Stimulated activated naive CD8-positive, alpha-beta T cell treated with anti-CD3 and anti-CD28 coated beads, Interleukin-15, Interleukin-2, amounts not matched to agents 100 U/mL and 50 U/mL, for 24 hours (primary cell): ENCODE measurements at places on chromosomes 12 and 14.

GRCh38 chr14:102610968-102611811, 18.7 kb downstream of the RCOR1 start:
- no peak for DNase-seq

DNA sequence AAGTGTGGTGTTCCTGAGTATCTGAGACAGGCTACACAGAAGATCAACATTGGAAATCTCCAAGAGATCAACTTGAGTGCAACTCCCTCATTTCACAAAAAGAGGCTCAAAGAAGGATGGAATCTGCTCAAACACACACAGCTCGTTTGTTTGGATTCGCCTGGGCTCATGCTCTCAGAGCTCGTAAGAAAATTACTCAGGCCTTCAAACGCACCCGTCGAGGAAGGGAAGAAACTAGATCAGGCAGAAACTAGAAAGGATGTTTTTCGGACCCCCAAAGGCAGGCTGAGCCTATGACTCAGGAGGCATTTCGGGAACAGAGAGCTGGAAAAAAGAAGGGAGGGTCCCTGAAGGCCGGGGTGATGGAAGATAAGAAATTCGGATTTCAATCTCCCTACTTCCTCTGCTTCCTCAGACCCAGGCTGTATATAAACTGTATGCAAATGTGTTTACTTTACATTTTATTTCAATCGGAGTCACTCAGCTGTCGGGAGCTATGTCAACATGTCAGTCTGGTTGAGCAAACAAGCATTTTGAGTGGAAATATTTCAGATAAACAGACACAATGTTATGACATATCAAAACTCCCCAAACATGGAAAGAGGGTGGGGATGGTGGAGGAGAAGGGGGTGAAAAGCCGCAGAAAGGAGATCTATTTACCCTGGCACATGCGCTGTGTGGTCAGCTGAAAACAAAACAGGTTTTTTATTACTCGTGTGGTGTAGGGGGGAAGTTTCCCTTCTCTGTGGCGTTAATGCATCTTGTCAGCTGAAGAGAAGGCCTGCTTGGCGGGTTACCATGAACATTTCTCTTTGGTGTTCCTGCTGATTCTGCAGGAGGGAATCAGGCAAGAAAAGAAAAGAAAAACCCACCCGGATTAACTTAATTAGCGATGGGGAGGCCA, 129.1 kb upstream of the TBX3 start:
- DNase-seq, result no peak

DNA sequence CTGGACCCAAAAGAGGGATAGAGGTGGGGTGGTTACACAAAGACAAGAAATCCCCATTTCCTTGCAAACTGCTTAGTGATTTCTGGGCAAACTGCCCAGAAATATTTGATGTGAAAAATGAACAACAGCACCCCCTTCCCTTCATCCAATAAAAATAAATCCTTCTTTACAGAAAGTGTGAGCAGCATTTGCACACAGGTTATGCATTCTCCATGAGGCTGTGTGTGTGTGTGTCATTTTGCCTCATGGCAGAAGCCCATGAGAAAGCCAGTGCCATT, 17.2 kb upstream of the NRXN3 start:
- DNase-seq, result no peak

DNA sequence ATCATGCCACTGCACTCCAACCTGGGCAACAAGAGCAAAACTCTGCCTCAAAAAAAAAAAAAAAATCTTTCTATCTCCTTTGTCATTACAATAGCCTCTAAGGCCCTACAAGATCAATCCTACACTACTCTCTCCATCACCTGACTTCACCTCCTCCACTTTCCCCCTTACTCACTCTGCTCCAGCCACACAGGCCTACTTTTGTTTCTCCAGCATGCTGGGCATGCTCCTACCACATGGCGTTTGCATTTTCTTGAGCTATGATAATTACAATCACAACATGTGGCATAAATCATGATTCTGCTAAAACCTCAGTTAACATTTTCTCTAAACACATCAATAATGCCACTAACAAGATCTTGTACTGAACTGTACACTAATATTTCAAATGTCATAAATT, 7.8 kb downstream of the PPP1R13B start:
- no peak for DNase-seq

DNA sequence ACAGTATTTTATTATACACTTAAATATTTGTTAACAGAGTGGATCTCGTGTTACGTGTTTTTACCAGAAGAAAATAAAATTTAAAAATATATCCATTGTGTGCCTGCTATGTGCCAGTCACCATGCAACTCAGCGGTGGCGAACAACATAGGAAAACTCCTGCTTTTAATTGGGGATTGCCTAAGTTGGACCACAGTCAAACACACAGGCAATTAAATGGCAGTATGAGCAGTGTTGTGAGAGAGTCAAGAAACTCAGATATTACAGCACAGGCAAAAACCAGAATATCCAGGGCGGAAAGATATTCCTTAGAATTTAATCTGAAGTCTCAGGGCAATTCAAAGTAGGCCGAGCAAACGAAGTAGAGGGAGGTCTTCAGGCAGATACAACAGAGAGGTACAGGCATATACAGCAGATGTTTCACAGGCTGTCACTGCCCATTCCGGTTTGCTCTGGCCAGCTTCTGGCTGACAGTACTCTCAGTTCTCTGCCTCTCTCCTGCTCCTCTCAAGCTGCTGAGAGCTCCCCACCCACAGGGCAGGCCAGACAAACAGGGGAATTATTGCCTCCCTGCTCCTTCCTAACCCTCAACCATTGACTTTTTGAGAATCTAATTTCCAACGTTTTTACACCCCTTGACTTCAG, 540.2 kb upstream of the TMEM132C start:
- no peak for DNase-seq

GRCh38 chr12:26239122-26239851, 43.9 kb downstream of the SSPN start:
- no peak for DNase-seq

DNA sequence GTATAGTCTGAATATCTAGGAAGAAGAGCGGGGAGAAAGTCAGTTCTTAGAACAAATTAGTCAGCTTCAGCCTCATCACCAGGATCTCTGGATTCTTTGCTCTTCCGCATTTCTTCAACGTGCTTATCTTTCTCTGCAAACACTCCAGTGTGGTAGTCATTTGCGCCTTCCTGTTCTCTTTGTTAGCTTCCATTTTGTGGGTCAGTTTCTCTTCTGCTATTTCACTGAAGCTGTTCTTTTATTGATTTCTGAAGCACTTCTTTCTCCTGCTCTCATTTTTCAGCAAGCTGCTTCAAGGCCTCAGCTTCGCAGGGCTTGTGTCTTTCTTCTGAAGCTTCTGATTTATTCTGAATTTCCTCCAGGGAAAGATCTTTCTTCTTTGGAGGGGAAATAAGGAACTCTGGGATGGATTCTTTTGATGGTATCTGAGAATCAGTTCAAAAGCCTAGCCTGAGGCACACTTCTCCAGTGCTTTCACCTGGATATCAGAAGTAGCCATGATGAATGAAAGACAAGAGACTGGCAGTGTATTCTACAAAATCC, 13.5 kb downstream of the AMN1 start:
- no peak for DNase-seq

DNA sequence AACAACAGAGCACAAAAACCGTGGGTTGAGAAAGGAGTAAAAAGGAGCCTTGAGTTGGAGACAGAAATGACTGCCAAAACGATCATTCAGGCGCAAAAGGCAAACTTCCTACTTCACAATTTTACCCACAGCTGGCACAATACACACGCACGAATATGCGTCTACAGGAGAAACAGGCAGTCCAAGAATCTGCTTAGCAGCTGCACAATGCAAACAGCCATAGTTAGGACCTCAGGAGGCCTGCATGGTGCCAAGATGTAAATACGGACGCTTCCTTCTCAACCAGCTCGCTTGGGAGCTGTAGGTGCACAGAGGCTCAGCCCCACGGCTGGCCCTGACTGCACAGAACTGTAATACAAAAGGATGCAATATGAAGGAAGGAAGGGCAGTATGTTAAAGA, 250.1 kb upstream of the CAND1 start:
- DNase-seq, result no peak

- DNase-seq, result no peak
Measured at GRCh38 chr14:99763527-99764221, 29.5 kb upstream of the EML1 start.

GRCh38 chr14:60092526-60092920, 800 bp downstream of the PCNX4 start:
- peak; percentile 14 for DNase-seq

GRCh38 chr14:71729596-71729995, 202.6 kb upstream of the RGS6 start:
- DNase-seq, result no peak

GRCh38 chr12:86662464-86662863, 406.3 kb upstream of the MGAT4C start:
- DNase-seq, result no peak

GRCh38 chr12:131454418-131455217, 256.3 kb upstream of the SFSWAP start:
- DNase-seq, result peak; percentile 59

DNA sequence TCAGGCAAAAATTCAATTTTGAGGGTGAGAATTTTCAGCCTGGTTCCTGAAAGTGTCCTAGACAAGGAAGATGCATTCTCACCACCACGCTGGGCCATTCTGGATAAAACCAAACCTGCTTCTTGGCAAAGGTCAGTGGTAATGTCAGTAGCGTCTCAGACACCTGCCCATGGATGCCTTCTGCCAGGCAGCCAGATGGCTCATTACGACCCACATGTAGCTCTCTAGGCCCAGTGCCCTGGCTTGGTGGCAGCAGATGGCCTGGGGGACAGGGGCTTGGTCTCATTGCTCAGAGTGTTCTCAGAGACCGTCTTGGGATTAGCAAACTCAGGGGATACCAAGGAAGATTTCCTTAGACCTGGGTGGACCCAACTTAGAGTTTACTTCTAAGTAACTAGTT, 105.1 kb downstream of the ARF6 start:
- DNase-seq, result no peak

GRCh38 chr12:3225154-3225795, 148.1 kb downstream of the TSPAN9 start:
- no peak for DNase-seq

DNA sequence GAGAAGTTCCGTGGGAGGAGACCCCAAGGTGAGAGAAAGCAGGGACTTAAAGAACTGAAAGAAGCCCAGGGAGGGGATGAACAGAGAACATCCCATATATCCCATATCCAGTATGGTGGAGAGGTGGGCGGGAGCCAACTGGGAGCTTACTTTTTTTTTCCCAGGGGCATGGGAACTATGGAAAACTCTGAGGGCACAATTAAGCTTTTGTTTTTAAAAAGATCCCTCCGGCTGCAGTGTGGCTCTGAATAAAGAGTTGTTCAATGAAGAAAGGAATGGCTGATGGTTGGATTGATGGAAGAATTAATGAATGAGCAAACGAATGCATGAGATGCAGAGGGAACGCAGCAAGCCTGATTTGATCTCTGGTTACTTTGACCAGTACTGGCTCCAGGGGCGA, 12.6 kb downstream of the NTF3 start:
- DNase-seq, result no peak

- no peak for DNase-seq
Measured at GRCh38 chr12:90611048-90611447, 343.9 kb downstream of the CCER1 start.

- no peak for DNase-seq
Measured at GRCh38 chr14:89702073-89702875, 252.3 kb downstream of the EFCAB11 start.

DNA sequence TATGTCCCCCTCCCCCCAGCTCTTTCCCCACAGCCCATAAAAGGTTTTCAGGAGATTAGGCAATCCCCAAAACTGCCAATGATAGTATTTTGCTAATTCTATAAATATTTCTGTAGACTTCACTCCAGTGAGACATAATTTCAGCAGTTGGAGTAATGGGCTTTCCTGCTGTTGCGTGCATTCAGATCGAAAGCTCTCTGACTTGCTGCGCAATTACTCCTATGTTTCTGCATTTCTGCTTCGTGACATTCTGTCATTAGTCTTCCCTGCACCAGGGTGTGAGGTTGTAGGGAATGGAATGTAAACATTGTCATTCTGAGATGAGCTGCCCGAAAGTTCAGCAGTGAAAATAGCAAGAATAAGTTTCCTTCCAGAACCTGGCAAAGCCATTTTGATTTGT, 58.2 kb downstream of the SAMD4A start:
- no peak for DNase-seq

GRCh38 chr14:20412411-20412810, 890 bp downstream of the TEP1 start:
- no peak for DNase-seq

DNA sequence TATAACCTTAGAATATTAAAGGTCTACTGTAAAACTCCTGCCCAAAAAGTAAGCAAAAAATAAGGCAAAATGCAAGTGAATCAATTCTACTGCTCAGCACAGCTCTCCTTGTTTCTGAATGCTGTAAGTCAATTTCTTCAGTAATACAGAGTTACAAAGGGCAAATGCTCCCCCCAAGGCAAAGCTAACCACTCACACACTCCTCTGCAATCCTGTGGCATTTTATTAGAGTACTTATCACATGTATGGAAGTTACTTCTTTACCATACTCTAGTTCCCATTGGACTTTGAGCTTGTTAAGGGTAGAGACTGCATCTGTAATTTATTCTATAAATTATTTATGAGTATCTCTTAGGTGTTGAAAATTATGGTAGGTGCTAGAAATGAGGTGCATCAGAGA, 27.2 kb downstream of the SEL1L start:
- DNase-seq, result no peak

DNA sequence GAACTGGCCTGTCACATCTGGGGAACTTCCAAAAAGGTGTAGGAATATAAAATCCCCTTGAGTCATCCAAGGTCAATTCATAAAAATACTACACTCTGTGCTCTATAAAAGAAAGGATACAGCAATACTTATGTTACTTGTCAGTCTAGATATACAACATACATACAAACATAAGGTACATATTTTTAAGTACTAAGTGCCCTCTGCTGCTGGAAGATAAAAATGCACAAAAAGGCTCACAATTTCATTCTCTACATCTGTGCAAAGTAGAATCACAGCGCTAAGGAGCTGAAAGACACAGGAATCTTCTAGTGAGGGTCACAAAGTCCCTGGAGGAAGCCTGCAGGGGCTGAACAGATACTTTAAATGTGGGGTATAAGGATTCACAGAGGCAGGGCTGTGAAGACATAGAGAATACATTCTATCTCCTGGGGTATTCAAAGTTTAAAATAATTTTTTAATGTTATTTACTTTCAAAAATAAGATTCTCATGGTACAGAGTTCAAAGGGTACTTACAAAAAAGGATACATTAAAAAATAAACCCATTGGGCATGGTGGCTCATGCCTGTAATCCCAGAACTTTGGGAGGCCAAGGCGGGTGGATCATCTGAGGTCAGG, 10.2 kb upstream of the GOLGA5 start:
- DNase-seq, result no peak
